ENCODE measurements at places on chromosomes 2 and 18.

DNA sequence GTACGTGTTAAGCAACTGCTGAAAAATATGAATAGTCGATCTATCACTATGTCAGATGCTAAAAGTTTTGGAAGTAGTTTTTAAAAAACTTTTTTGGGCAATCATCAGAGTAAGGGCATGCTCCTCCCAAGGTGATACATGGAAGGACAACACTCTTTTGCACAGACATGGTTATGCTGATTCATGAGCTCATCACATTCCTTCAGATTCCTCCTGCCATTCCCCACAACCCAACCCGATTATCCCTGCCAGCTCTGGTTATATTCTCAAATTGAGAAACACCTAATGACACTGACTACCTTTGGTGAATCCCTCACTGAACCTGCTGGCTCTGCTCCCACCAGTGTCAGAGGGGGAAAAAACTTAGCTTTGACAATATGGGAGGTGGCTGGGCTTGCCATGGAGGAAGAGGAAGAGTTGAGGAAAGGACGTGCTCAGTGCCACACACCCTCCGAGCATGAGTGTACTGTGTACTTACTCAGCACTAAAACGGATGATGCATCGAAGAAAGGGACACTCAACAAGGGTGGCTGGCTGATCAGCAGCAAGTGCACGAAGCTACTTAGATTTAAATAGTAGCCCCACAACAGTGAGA is 83.9 kb upstream of the RNU4ATAC start:
- DNase-seq, result no peak

DNA sequence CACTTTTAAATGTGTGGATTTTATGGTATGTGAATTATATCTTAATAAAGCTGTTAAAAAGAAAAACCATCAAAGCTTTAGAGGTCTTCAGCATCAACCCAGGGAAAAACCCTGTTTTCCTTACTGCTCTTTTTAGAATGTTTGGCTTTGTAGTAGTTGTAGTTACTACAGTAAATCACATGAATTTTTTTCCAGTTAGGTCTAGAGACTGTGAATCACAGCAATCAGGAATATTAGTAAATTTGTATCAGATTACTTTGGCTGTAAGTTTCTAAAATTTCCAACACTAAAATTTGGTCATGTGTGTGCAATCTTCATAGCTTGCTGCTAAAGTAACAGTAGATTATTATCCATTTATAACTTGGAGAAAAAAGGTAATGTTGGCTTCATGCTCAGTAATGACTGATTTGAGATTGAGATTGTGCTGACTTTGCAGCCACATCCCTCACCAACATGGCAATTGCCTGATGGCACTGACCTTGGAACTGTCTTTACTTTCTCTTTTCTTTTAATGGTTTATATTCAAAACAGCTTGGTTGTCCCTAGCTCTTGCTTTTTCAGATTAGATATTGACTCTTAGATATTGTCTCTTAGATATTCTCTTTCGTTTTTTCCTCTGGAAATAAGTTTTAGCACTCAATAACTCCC is 41.1 kb downstream of the LCLAT1 start:
- DNase-seq, result no peak

GRCh38 chr2:77604953-77605929 is 83.1 kb upstream of the LRRTM4 start:
- DNase-seq, result no peak

DNA sequence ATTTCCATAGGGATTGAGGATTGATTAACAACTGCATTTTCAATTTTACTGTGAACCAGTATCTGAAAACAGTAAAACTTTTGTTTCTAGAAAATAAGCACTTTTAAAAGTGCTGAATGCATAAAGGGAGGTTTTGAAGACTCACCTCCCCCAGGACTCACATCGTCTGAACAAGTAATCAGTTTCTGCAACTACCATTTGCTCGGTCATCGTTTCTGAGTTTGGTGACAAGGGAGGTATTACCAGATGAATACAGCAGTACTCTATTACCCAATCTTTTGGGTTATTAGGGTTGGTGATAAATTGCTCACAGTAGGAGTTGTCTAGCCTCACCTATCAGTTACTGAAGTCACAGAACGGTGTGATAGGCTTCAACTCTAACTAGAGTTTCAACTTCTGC is 234.5 kb upstream of the FN1 start:
- DNase-seq, result no peak

DNA sequence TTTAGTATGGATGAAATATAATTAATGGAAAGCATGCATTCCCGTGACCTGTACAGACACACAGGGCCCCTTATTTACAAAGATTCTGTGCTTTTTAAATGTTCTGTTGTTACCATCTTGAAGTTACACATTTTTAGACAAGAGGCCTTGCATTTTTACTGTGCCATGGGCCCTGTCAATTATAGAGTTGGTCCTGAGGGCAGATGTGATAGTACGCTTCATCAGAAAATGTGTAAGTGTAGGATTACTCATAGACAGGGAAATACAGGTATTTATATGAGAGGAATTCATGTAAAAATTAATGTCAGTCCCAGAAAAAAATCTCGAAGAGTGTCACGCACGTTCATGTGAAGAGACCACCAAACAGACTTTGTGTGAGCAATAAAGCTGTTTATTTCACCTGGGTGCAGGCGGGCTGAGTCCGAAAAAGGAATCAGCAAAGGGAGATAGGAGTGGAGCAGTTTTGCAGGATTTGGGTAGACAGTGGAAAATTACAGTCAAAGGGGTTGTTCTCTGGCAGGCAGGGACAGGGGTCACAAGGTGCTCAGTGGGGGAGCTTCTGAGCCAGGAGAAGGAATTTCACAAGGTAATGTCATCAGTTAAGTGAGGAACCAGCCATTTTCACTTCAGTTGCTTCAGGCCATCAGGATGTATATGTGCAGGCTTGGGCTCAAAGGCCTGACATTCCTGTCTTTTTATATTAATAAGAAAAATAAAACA is 12.2 kb upstream of the ALPK2 start:
- no peak for DNase-seq

DNA sequence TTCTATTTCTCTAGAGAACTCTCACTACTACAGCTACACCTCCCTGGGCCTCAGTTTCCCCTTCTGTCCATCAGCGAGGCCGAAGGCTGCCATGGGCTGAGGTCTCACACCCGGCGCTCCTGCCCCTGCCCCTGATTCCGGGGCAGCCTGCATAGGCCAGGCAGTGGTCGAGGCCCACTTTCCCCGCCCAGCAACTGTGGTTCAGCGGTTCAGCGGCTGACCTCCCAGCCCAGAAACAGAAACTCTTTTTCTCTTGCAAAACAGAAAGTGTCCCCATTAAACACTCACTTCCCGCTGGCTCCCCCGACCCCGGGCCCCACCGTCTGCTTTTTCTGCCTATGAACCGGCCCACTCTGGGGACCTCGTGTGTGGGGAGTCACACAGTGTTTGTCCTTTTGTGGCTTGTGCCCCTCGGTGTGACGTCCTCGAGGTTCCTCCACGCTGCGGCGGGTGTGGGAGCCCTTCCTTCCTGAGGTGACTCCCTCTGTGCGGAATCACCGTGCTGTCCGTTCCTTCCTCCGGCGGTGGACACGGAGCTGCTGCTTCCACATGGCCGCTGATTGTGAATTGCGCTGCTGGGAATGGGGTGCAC is 16.0 kb downstream of the PDCD1 start:
- no peak for DNase-seq

DNA sequence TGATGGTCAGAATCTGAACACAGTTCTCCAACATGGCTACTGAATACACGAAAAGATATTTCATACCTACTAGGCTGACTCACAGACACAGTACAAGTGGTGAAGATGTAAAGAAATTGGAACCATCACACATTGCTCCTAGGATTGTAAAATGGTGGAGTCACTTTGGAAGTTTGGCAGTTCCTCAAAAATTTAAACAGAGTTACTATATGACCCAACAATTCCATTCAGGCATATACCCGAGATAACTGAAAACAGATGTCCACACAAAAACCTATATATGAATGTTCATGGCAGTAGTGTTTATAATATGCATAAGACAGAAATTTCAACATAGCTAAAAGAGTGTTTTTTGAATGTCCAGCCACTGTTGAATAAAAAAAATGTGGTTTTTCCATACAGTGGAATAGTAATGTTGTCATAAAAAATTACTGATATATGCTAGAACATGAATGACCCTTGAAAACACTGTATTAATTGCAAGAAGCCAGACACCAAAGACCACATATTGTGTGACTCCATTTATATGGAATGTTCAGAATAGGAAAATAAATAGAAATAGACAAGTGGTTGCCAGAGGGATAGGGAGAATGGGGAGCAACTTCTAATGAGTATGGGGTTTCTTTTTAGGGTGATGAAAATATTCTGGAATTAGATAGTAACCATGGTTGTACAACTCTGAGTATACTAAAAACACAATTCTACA is 10.1 kb downstream of the RMP24 start:
- no peak for DNase-seq

GRCh38 chr2:78992807-78993517 is 32.5 kb upstream of the REG3G start:
- no peak for DNase-seq

DNA sequence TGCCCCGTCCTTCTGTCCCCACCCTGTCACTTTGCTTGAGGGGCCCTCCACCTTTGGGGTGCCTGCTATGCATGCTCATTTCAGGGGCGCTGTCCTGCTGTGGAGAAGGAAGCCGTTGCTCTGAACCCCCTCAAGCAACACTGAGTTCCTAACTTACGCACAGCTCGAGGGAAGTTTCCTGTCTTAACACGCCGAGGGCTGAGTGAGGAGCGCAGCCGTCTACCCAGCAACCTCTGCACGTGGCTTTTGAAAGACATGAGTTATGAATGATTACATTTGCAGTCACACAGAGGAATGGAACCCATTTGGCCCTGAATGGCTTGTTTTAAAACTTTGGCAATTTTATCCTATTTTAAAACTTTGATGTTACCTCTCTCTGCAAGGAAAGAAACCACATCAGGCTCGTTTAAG is 14.0 kb downstream of the RAMP1 start:
- no peak for DNase-seq

DNA sequence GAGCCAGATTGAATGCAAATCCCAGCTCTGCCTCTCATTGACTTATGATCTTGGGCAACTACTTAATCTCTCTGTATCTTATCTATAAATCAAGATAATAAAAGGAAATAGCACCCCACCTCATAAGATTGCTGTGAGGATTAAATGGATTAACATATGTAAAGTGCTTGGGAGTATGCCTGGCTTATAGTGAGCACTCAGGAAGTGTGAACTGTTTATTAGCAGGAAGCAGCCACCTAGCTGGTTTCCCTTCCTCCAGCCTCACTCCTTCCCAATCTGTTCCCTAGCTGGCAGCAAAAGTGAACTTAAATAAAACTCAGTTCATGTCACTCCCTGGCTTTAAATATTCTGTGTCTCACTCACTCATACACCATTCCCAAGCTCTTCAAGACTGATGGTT is 526.6 kb upstream of the PKDCC start:
- DNase-seq, result no peak

- no peak for DNase-seq
Measured at GRCh38 chr18:57426187-57426586, 9.0 kb upstream of the ONECUT2 start.

- no peak for DNase-seq
Measured at GRCh38 chr2:241069821-241070281, 32.2 kb downstream of the MTERF4 start.

DNA sequence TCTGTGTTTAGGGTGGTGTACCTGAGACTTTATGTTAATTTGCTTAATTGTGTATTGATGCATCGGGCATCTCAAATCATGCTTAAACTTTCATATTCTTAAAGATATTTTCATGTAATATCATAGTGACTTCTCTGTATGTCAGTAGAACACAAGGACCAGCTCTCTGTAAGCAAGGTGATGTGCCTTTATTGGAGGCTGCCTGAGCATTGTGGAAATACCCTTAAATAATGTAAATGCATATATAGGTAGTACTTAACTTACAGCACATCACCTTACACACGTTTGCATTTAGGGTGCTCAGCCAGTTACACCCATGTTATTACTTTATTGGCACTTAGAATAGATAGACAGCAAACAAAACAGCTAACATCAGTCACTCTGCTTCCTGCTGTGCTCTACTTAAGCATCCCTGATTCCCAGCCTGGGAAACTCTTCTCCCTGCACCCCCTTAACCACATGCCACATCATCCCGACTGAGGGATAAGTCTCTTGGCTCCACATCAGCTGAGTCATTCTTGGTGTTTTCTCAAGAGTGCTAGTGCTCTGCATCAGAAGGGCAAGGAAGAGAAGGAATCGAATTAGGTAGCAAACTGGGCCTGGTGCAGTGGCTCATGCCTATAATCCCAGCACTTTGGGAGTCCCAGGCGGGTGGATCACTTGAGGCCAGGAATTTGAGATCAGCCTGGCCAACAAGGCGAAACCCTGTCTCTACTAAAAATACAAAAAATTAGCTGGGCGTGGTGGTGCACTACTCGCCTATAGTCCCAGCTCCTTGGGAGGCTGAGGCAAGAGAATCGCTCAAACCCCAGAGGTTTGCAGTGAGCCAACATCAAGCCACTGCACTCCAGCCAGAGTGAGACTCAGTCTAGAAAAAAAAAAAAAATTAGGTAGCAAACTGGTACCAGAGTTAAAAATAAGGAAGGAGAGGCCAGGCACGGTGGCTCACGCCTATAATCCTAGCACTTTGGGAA is 108.7 kb downstream of the MAP3K20 start:
- no peak for DNase-seq

GRCh38 chr2:61763605-61764034 is 90.2 kb downstream of the FAM161A start:
- DNase-seq, result no peak

DNA sequence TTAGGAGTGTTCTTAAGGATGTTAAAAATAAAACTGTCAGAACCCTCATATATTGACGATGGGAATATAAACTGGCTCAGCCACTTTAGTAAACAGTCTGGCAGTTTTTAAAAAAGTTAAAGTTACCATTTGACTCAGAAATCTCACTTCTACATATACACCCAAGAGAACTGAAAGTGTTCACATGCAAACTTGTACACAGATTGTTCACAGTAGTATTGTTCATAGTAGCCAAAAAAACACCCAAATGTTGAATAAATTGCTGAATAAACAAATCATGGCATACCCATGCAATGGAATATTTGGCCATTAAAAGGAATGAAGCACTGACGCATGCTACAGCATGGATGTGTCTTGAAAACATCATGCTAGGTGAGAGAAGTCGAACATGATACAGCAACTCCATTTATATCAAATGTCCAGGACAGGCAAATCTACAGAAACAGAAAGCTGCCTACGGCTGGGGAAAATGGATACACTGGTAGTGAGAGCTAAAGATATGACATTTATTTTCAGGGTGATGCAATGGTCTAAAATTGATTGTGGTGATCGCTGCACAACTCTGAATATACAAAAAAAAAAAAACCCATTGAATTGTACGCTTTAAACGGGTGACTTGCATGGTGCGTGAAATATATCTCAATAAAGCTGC is 10.1 kb downstream of the RPL31 start:
- DNase-seq, result no peak

DNA sequence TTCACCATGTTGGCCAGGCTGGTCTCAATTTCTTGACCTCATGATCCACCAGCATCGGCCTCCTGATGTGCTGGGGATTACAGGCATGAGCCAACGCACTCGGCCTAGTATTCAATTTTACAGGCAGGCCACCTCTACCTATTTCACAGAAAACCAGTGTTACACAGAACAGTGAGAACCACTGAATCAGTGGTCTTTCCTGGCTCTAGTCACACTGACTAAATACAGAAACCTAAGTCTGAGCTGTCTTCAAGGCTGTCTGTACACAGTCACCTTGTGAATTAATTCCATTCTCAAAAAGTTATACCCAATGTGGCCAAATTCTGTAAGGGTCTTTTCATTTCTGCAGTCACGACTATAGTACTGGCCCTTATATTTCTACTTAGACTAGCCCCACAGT is 3.5 kb downstream of the RNF149 start:
- no peak for DNase-seq

All from CD4-positive, alpha-beta T cell (primary cell).